T-helper 17 cell (primary cell): ENCODE measurements at places on chromosomes 7 and 10. TPM values are rescaled to one million over a fixed set of nuclear protein-coding genes. Genes with fewer than 3 reads are reported as not detected.
A peak's percentile ranks its signal among the peaks of the same experiment; 100 is the strongest.

Gene MGMT
- total RNA-seq, result 14.6 TPM

Gene AGR3
- not detected for total RNA-seq

Gene SFTPA1
- not detected for total RNA-seq

DNA sequence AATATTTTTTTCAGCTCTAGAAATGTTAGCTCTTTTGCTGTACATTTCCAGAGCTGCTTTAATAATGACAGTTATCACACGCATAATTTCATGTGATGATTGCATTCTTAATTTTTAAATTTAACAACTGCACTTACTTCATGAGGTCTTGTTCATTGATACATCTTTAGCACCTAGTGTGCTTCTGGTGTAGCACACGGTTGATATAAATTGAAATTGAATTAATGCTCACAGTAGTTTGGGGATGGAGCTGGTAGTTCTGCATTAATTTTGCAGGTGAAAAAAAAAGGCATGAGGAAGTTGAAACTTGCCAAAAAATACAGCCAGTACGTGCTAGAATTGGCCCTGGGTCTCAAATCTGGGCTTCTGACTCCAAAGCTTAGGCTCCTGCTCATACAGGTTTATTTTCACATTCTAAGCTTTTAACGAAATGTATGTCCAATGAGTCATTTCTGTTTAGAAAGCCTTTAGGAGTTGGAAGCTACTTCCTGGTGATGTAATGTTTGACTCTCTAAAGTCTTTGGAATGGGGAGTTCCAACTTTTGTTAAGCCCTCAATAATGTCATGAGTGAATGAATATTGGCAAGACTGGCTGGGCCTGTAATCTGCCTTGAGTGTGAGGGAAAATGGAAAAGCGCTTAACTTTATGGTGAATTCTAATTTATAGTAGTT, 62.5 kb downstream of the DAGLB start:
- no peaks in the 10 kb centered on the region for H3K36me3 ChIP-seq
- H3K4me3 ChIP-seq, result peak overlapping the region; percentile 28
- H3K27me3 ChIP-seq, result no peaks in the 10 kb centered on the region
- H3K27ac ChIP-seq, result peak overlapping the region; percentile 87
- DNase-seq, result no peak

DNA sequence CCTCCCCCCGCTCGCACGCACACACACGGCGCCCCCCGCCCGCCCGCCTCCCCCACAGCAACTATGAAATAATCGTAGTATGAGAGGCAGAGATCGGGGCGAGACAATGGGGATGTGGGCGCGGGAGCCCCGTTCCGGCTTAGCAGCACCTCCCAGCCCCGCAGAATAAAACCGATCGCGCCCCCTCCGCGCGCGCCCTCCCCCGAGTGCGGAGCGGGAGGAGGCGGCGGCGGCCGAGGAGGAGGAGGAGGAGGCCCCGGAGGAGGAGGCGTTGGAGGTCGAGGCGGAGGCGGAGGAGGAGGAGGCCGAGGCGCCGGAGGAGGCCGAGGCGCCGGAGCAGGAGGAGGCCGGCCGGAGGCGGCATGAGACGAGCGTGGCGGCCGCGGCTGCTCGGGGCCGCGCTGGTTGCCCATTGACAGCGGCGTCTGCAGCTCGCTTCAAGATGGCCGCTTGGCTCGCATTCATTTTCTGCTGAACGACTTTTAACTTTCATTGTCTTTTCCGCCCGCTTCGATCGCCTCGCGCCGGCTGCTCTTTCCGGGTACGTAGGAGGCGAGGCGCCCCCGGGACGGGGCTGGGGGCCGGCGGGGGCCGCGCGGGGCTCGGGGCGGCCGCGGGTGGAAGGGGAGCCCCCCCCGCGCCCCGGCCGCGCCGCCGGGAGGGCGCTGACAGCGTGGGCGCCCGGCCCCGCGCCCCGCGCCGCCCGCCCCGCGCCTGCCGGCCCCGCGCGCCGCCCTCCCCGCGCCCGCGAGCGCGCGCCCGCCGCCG, 441 bp downstream of the BMI1 start:
- H3K27ac ChIP-seq, result peak overlapping the region; percentile 93
- peak overlapping the region; percentile 81 for H3K4me3 ChIP-seq
- peaks cover 3% of the 10 kb centered on the region for H3K36me3 ChIP-seq
- DNase-seq, result peak; percentile 55
- H3K27me3 ChIP-seq, result peaks cover 4% of the 10 kb centered on the region

- peak; percentile 76 for DNase-seq
- H3K36me3 ChIP-seq, result no peaks in the 10 kb centered on the region
- H3K27me3 ChIP-seq, result peaks cover 11% of the 10 kb centered on the region
- peak within 1 kb of the TSS; percentile 98 for H3K4me3 ChIP-seq
These were observed at the start of gene TNPO3 for GRCh38 chr7:129054438-129055293. TNPO3 (minus strand) TSS chr7:129055111; CDS start chr7:129054770, 341 bp downstream.

- H3K4me1 ChIP-seq, result no peaks in the 10 kb centered on the region
- H3K27me3 ChIP-seq, result no peaks in the 10 kb centered on the region
- H3K36me3 ChIP-seq, result no peaks in the 10 kb centered on the region
- H3K27ac ChIP-seq, result no peak overlapping the region
- no peak for DNase-seq
- H3K4me3 ChIP-seq, result no peak overlapping the region
These were observed 292.4 kb upstream of the AKR1E2 start for GRCh38 chr10:4533621-4534020.

DNA sequence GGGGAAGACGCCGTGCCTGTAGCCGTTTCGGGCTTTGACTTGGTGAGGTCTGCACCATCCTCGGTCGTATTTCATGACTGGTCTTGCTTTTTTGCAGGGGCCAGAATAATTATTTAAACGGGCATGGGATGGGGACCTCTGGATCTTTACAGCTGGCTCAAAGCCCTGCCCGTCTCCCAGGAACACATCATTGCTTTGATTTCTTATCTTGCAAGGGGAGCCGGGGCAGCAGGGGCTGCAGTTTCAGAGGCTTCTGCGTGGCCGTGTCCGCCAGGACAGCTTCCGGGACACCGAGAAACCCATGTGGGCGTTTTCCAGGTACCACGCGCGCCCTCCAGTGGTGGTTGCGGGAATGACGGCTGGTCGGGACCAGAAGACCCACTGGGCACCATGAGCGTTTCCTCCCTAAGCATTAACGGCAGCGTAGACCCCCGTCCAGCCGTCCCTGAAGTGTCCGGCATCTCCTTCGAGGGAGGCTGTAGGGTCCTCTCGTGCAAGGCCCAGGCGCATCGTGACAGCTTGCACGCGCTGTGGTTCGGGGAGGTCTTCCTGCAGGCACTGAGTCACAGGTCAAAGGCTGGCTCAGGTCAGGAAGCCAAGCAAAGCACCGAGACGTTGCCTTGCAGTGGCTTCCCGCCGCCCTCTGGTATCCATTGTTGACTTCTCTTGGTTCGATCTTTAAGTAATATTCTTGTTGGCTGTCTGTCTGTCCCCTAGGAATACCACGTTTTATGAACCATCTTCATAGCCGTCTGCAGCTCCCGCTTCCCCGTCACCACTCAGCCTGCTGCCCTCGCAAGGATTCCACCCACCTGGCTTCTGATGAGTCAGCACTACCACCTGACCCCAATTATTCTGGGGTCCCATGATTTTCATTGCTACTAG, 16.2 kb upstream of the ZFAND2A start:
- no peaks in the 10 kb centered on the region for H3K36me3 ChIP-seq
- DNase-seq, result peak; percentile 77
- peaks cover 27% of the 10 kb centered on the region for H3K27me3 ChIP-seq
- H3K27ac ChIP-seq, result peak overlapping the region; percentile 21
- H3K4me1 ChIP-seq, result peaks cover 15% of the 10 kb centered on the region

DNA sequence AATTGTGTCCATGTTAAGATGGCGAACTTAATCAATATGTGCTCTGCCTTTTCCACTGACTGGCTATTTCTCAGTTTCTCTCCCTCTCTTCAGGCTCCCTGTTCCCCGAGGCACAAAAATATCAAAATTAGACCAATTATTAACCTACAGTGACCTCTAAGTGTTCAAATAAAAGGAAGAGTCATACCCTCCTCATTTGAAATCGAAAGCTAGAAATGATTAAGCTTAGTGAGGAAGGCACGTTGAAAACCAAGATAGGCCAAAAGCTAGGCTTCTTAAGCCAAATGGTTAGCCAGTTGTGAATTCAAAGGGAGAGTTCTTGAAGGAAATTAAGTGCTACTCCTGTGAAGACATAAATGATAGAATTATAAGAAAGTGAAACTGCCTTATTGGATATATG, 81.1 kb upstream of the MBL2 start:
- no peaks in the 10 kb centered on the region for H3K4me1 ChIP-seq
- no peak overlapping the region for H3K27ac ChIP-seq
- no peaks in the 10 kb centered on the region for H3K27me3 ChIP-seq
- no peak for DNase-seq
- no peak overlapping the region for H3K4me3 ChIP-seq
- H3K36me3 ChIP-seq, result no peaks in the 10 kb centered on the region

DNA sequence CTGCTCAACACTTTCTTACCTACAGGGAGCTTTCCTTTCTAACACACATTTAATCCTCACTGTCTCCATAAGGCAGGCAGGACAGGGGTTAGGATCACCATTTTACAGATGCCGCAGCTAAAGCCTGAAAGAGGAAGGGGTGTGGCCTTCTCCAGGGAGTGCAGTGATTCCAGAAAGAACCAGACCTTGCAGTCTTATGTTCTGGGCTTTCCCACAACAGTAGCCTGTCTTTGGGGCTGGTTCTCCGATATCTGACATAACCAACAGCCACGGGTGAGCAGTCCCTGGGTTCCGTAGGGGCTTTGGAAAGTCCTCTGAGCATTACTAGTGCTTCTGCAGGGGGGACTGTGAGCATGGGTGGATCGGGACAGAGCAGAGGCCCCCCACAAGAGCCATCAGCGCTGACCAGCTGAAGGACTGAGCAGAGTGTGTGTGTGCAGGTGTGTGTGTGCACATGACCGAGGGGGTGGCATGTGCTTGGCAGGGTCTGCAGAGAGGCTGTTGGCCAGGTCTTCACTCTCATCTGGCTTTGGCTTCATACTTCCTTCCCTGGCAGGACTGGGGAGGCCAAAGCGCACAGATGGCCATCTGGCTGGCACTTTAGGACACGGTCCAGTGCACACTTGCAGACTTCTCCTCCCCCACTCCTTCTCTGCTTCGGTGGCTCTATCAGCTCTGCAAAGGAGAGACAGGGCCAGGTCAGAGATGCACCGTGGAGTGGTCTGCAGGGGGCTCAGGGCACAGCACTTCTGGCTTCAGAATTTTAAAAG, 400.3 kb downstream of the RPS24 start:
- no peaks in the 10 kb centered on the region for H3K36me3 ChIP-seq
- H3K27me3 ChIP-seq, result peaks cover 38% of the 10 kb centered on the region
- H3K27ac ChIP-seq, result no peak overlapping the region
- DNase-seq, result no peak
- H3K4me1 ChIP-seq, result peaks cover 7% of the 10 kb centered on the region

DNA sequence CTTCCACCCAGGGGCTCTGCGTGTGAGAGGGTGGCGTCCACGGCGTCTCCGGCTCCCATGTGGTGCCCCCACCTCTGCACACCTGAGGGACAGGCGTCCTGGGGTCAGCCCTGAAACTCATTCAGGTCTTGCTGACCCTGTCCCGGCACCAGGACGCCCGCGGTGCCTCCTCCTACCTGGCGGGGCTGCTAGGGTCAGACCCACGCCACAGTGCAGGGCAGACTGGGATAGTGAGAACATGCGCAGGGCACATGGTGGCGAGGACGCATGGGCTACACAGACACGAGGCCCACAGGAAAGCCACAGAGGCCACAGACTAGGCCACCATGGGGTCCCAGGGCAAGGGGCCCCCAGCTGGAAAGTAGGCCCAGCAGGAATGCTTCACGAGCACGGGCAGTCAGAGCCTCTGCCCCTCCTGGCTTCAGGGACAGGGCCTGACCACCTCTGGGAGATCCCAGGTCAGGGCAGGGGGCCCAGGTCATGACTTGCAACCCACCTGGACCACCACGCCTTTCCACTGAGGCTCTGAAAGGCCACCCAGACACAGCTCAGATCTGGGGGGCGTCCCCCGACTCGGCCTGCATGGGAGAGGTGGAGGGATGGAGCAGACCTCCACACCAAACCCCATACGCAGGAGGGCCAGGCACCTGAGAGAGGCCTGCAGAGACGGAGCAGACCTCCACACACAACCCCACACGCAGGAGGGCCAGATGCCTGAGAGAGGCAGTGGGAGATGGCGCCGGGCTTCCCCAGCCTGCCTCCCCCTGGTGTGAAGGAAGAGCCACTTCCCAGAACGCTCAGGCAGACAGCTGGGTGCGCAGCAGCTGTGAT, 188.6 kb downstream of the ELFN1 start:
- H3K27me3 ChIP-seq, result no peaks in the 10 kb centered on the region
- H3K4me1 ChIP-seq, result peaks cover 11% of the 10 kb centered on the region
- no peak for DNase-seq
